Urinary bladder (tissue), 4 donors: ENCODE measurements at places on chromosomes 13 and 19. TPM values are rescaled to one million over a fixed set of nuclear protein-coding genes. Genes with fewer than 3 reads are reported as not detected.

GRCh38 chr13:46286972-46287371 lies 75.2 kb downstream of the LRRC63 start:
- DNase-seq: no peak

- no peak for DNase-seq
Measured at GRCh38 chr13:60990032-60990733, 425.5 kb downstream of the PCDH20 start.

- DNase-seq: no peak
Measured at GRCh38 chr13:62846302-62846701, 1430.7 kb upstream of the PCDH20 start.

DNA sequence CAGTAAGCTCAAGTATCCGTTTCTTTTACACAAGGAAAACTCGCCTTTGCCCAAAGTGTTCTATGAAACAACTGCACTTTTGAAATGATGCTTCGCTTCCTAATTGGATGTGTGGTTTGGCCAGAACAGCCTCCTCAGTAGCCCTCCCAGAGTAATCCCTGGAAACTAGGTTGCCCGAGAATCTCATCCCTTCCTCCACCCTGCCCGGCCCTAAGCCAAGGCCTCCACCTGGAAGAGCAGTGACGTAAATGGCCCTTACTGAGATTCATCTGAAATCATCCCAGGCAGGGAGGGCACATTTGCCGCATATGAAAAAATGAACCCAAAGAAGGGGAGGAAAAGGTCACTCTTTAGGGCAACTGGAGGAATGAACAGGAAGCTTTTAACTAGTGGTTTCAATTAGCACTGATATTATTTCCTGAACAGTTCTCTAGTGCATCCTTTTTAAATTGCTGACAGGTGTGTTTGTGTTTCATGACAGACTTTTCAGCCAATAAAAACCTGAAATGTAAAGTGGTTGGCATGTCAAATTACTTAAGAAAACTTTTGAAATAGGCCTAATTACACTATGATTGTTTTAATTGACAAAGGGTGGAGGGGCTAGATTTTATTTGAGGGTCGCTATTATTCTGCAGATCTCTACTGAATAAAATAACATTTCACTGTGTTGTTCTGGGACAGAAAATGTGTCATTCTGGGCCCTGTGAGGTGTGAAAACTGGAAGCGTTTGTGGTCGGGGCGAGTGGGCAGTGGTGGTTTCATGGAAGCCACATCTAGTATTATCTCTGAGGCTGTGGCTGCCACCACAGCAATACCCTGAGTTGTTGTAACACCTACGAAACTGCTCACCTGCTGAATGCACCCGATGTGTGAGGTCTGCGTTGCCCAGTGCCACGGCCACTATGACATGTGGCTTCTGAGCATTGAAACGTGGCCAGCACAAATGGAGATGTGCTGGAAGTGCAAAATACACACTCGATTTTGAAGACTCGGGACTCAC lies 112.1 kb downstream of the ZIC5 start:
- DNase-seq: no peak

- no peak for DNase-seq
Measured at GRCh38 chr19:11138601-11139300, 16.8 kb downstream of the SPC24 start.

DNA sequence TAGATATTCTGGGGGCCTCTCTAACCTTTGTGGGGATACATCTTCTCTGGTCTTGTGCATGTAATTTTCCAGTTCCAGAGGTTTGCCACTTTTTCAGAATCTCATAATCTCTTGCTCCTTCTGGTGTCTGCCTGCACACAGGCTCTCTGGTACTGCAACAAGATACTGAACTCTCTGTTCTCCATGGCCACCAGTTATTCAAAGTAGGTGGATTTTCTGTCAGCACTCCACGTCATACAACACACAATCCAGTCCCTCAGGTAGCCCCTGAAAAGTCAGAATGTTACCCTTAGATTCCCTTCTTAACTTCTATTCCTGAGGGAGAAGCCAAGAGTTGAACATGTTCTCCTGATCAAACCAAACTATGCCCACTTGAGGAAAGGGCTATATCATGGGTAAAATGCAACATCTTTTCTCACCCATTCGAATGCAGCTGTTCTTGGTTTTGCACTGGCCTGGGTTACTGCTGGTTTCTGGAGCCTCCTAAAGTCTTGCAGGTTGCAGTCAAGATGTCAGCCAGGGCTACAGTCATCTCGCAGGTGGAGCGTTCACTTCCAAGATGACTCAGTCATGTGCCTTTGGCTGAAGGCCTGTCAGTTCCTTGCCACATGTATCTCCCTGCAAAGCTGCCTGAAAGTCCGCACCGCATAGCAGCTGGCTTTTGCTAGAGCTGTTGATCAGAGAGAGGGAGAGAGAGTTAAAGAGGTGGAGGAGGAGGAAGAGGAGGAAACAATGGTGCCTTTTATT lies 57.7 kb upstream of the TUBA3C start:
- no peak for DNase-seq

- no peak for DNase-seq
Measured at GRCh38 chr19:33287927-33288326, 14.4 kb downstream of the CEBPA start.

GRCh38 chr13:35954207-35954560 lies 177.0 kb downstream of the DCLK1 start:
- DNase-seq: no peak

DNA sequence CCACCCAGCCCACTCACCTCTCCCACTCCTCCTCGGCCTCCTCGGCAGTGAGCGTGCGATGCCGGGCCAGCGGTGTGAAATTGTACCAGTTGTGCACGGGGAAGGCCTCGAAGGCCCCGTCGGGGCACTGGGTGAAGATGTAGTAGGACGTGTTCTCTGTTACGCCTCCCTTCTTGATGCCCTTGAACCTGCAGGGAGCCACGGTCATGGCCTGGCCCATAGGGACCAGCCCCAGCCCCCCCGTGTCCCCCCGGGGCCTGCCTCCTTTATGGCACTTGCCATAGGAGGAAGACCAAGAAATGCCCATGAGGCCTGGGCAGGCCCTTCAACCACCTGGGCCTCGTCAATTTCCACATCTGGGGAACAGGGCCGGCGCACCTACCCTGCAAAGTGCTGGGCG lies 5.6 kb downstream of the GTF2F1 start:
- no peak for DNase-seq

DNA sequence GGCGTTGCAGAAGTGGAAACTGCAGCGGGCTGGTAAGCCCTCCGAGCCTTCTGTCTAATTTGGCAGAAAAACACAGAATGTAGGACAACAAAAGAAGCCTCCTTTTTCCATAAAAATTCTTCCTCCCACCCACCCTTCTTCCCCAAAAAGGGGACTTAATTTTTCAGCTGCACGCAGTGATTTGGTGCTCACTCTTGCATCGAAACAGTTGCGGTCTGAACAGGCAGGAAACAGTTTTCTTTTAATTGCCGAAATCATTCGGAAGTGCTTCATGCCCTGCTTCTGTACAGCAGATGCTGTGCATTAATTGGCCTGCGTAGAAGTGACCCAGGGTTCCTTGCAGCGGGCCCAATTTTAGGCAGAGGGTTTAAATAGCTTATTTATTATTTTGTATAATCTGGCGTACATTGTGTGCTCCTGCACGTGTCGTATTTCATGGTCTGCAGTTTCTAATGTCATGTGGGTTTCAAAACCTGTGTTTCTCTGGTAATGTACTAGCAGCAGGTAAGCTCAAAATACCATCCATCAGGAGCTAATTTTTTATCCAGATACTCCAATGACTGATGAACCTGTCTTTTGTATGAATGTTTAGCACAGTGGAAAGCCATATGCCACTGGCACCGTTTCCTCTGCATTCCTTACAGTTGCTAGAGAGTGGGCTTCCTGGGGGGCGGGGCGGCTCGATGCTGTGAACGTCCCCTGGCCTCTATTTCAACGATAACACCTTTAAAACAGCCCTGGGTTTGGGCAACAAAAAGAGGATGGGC lies 66.6 kb downstream of the GGACT start:
- DNase-seq: no peak

GRCh38 chr13:113964251-113964995 lies 9.5 kb downstream of the C13orf46 start:
- no peak for DNase-seq

DNA sequence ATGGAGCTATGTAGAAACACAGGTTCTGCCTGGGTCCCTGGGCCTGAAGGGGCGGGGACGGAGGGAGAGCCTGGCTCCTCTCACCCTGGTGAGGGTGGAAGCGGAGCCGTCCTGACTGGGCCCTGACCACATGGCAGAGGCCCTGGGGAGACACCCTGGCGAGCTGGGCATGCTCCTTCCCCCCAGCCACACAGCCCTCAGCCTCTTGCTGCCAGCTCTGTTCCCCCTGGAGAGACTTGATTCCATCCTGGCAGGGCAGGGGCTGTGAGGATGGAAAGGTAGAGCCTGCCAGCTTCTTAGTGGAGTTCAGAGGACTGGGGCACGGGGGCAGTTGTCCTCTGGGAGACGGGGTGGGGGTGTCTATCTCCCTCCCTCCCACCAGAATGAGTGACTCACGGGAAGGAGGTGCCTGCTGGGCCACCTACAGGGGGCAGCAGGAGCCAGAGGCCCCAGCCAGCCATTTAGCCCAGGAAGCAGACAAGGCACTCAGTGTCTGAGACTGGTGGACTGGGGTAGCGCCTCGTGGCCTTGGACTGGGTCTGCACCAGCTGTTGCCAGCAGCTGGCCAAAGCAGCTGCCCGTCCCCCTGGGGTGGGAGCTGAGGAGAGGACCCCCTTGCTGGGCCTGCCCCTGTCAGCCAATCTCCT lies 22.8 kb upstream of the RNF17 start:
- DNase-seq: no peak

DNA sequence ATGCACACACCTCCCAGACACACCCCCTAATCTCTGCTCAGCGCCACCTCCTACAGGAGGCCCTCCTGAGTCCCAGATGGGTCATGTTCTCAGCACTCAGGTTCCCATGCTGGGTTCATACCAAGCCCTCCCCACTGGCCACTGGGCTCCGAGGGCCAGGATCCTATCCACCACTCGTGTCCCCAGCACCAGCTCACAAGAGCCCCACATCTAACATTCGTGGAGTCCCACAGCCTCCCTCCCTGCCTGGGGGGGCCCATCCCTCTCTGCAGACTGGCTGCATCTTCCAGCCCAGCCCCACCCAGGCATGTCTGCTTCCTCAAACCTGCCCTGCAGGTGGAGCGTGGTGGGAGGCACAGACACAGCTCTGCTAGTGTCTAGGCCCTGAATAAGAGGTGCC lies 227.4 kb downstream of the TUBA3C start:
- DNase-seq: no peak

DNA sequence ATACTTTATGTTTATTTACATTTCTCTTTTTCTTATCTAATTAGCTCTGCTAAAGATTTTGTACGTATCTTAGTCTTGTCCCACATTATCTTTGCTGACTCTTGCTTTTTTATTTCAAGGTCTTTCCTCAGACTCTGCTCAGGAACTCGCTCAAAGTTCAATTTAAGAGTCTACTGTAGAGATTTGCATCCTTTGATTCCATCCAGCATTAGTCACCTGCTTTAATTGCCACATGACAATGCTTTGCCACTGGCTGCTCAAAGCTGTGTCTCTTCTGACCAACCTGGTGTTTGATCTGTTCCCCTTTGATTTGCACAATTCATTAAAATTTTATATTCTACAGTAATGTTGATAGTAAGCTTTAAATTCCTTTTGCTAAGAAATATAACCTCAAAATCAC lies 157.9 kb upstream of the FREM2 start:
- DNase-seq: no peak

DNA sequence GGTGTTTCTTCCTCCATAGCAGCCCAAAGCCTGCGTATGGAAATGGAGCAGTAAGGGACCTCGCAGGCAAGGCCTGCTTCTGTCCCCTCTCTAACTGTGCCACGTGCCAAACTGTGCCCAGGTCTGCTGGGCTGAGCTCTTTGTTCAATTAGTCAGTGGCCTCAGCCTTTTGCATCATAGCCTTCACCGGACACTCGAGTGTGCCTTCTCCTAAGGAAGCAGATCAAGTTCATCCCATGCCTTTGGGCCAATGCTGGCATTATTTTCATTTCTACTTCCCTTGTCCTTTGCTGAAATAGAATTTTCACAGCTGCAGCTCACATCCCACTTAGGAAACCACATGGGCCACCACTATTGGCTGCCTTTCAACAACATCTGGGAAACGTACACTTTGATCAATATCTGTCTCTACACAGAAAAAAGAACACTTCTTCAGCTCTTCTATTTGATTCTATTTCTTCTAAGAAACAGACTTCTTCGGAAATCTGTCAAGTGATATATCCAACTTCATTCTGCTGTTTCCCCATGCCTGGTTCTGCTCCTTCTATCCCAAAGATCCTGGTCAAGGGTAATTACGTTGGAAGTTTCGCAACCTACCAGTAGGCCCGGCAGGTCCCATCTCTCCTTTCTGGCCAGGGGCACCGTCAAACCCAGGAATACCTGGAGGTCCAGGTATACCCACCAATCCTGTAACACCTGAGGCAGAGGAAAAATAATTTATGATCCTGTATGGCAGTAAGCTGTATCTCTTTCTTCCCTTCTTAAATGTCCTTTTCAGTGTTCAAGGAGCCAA lies 143.9 kb downstream of the COL4A1 start:
- no peak for DNase-seq

- DNase-seq: no peak
Measured at GRCh38 chr19:2049741-2050348, 1.2 kb downstream of the MKNK2 start.

GRCh38 chr19:49692147-49692506 lies 1.2 kb downstream of the CPT1C start:
- no peak for DNase-seq

GNA15 gene
- total RNA-seq: 6.2 TPM

PODNL1 gene
- 0.21 TPM for total RNA-seq

SLC1A6 gene
- not detected for total RNA-seq

IGFL2 gene
- total RNA-seq: not detected

PCSK4 gene
- 1.6 TPM for total RNA-seq

HSPB6 gene
- total RNA-seq: 25.4 TPM

ZNF132 gene
- 11.9 TPM for total RNA-seq
